Kasumi-1 (cell line): ENCODE measurements at places on chromosomes 2 and 18.

GRCh38 chr2:239607517-239608191 lies 206.8 kb upstream of the HDAC4 start:
- no peak for DNase-seq

GRCh38 chr2:169107645-169108044 lies 38.3 kb downstream of the DHRS9 start:
- DNase-seq: peak; percentile 28

DNA sequence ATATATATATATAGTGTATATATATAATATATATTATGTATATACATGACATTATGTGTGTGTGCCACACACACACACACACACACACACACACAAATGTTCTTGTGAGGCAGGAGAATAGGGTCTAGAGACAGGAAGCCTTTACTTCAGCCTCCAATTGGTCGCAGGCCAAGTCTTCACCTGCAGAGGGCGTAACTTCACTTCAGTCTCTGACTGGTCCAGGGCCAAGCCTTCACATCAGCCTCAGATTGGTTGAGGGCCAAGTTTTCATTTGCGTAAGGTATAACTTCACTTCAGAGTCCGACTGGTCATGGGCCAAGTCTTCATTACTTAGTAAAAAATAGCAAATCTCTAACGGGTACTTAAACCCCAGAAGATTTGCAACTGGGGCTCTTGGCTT lies 13.2 kb upstream of the SS18 start:
- DNase-seq: no peak

- DNase-seq: no peak
These were observed 69.7 kb downstream of the TPO start for GRCh38 chr2:1482981-1483380.

DNA sequence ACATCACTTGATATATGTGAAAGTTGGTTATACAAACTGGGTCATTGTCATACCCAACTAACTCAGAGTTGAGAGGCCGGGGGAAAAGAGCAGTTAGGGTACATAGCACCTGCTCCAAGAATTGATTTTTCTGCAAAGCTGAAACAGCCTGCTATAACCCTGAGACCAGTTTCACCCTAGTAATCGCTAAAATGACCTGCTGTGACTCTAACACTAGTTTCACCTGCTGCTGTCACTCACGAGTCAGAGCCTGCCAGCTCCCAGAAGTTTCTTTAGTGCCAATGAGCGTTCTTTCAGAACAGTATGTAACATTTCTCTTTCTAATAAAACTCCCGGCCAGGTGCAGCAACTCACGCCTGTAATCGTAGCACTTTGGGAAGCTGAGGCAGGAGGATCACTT lies 28.0 kb downstream of the SRSF7 start:
- DNase-seq: no peak

- DNase-seq: no peak
These were observed 465.9 kb downstream of the EPHA4 start for GRCh38 chr2:221106241-221106640.

DNA sequence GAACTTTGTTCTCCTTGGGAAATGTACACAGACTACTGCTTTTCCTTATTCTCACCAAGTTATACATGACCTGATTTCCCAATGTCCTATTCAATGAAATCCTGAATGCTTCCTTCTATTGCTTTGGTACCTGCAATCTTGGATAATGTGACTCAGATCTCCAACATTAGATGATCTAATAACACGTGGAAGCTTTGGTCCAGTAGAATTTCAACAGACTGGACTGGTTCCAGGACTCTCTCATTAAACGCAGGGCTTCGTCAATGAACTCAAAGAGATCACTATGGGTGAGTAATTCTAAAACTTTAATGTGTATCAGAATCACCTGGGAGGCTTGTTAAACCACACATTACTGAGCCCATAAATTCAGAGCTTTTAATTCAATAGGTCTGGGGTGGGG lies 413.6 kb upstream of the KCNH7 start:
- DNase-seq: no peak

DNA sequence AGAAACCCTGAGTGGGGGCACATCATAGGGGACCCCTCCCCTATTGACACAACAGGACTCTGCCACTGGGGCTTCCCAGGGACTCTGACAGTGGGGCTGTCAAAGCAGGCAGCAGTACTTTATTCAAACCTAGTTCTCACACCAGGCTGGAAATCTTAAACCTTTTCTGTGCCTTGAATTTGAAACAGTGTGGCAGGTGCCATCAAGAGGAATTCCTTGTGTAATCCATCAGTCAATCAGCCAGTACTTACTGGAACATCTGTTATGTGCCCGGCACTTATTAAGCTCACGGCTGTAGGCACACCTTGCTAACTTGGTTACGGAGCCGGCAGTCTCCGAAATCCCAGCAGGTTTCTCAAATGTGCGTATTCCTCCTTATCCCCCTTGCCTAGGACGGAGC lies 12.0 kb downstream of the GLI2 start:
- no peak for DNase-seq

- no peak for DNase-seq
These were observed 26.8 kb downstream of the YES1 start for GRCh38 chr18:785242-785641.

DNA sequence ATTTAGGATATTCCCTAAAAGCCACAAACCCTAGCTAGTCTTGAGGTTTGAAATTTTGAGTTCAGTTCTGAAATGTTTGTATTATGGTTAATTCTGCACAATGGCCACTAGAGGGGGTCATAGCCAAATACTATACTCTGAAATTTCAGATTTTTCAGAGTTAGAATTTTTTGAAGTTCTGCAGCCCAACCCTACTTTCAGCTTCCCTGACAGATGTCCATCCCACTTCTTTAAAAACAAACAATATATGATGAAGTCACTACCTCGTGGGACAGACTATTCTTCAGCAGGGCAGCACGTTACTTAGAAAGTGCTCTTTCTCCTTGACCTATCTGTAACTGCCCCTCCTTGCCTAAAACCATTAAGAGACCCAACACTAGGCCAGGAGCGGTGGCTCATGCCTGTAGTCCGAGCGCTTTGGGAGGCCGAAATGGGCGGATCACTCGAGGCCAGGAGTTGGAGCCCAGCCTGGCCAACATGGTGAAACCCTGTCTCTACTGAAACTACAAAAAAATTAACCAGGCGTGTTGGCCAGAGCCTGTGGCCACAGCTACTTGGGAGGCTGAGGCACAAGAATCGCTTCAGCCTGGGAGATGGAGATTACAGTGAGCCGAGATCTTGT lies 48.2 kb upstream of the PAPOLG start:
- DNase-seq: peak; percentile 72

DNA sequence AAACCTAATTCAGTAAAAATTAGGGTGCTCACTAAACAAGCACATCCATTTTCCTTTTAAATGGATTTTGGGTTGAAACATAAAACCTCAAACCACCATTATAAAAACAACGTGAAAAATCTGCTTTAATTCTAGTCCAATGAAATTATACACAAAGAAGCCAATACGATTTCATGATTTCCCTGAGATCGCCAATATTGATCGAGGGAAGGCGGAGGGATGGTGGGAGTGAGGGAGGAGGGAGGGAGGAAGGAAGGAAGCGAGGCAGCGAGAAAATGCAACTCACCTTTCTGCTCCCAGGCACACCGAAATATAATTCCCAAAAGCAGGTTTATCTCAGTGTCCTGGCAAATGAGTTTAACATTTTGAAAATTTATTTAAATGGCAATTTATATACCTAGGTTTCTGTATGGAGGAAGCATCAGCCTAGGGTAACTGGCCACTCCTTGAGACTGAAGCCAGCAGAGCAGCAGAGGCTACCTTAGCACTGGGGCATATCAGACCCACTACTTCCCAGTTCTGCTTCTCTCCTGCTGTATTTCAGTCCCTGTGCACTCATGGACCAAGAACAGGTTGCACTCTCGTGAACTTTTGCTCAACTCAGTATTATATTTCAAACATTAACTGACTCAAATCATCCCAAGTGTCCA lies 2.3 kb upstream of the ONECUT2 start:
- DNase-seq: no peak

- no peak for DNase-seq
These were observed 47.8 kb upstream of the CREB1 start for GRCh38 chr2:207481924-207482323.

GRCh38 chr2:20052229-20052851 lies 912 bp upstream of the LAPTM4A start:
- no peak for DNase-seq

DNA sequence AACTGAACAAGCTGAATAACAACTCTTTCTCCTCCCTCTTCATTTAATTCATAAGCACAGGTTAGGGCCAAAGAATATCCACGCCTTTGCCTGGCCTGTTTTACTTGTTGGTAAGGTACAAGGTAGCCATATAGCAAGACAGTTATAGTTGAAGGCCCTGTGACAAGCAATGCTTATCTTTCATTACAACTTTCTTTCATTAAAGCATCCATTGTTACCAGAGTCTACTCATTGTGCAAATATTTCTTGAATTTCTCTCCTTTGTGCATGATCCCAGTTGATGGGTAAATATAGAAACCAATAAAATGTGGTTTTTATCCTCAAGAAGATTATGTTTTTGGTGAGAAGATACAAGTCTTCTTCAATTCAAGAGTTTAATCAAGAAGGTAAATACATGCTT lies 140.2 kb downstream of the UBE2E3 start:
- DNase-seq: no peak

- no peak for DNase-seq
These were observed 116.8 kb upstream of the ODC1 start for GRCh38 chr2:10564876-10565445.

- DNase-seq: no peak
These were observed 58.3 kb downstream of the CCDC150 start for GRCh38 chr2:196697825-196698224.

- DNase-seq: no peak
These were observed 1379.1 kb upstream of the CDH2 start for GRCh38 chr18:29556070-29556469.

DNA sequence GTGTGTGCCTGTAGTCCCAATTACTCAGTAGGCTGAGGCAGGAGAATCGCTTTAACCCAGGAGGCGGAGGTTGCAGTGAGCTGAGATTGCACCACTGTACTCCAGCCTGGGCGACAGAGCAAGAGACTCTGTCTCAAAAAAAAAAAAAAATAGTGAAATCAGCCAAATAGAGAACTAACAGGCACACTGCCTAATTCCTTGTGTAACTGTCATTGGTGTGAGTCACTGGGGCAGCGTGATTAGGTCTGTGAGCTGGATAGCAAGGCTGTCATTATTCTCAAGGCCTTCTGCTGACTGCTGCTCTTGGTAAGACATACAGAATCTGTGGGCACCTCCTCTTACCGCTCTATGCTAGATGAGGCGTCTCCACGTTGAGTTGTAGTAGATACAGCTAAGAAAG lies 270.3 kb downstream of the NEDD4L start:
- peak; percentile 15 for DNase-seq

- no peak for DNase-seq
These were observed 80.4 kb downstream of the MYOM1 start for GRCh38 chr18:3139406-3139805.

GRCh38 chr2:119205001-119205706 lies 18.5 kb upstream of the STEAP3 start:
- no peak for DNase-seq

DNA sequence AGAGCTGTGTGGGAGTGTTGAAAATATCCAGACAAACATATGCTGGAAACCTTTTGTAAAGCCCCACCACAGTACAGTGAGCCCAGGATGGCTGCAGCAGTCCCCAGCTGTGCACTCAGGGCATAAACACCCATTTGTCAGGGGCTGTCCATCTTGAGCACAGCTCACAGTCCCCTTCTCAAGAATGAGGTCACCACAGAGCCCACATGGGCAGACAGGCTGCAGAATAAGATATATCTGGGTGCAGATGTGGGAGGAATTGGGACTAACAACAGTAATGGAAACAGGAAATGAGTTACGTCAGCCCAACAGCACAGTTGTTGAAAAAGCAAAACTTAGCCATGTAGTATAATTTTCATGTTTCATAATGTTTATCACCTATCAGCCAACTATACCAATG lies 219.6 kb downstream of the ETAA1 start:
- peak; percentile 9 for DNase-seq

GRCh38 chr18:50700245-50701165 lies 119.3 kb downstream of the MRO start:
- no peak for DNase-seq

- DNase-seq: no peak
These were observed 127.5 kb downstream of the NFATC1 start for GRCh38 chr18:79523206-79523735.

DNA sequence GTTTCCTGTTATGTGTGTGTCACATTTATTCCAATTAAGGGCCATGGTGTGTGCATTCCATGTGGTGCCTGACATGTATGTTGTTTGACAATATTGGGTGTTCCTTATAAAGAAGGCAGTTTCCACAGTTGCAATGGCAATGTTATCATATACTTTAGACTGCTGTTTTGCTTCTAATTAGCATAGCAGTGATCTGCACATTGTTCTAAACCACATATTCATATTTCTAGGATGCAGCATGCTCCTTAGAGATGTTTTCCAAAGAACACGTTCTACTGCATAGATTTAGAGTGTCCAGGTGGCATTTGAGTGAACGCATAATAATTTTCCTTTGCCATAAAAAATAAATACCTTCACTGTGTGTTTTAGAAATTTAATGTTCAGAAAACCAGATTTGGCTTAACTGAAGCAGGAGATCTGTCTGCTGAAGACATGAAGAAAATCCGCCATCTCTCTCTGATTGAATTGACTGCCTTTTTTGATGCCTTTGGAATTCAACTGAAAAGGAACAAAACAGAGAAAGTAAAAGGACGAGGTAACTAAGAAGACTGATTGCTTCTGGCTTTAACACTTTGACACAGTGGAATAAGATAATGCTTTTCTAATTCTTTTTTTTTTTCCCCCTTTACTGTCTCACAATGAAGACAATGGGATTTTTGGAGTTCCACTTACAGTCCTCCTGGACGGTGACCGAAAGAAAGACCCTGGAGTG lies 143.7 kb downstream of the ARHGAP28 start:
- no peak for DNase-seq

DNA sequence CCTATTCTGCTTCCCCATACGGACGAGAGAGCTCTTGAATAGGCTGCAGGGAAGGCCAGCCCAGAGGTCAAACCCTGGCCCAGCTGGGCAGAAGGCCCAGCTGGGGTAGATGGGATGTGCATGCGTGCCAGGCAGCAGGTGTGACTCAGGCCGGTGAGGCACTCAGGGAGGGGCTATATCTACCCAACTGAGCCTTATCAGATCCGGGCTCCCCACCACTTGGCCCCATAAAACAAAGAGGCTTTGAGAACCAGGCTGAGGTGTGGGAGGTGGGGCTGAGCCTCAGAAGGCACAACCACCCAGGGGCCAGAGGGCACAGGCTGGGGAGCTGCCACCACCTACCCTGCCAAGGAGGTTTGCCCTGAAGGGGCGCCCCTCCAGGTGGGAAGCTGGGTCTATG lies 8.0 kb upstream of the CFAP65 start:
- no peak for DNase-seq

DNA sequence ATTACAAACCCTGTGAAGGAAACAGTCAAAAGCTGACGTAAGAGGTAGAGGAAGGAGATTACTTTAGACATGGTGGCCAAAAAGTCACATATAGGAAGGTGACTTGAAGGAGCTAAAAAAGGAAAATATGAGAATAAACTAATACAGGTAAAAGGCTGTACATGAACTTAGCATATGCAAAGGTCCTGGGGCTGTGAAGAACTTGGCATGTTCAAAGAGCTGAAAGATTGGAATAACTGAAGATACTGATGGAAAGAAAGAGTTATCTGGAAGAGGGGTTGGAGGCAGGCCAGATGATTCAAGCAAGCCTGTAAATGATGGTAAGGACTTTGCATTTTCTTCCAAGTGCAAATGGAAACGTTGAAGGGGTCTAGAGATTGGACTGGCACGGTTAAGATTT lies 13.2 kb downstream of the IL36A start:
- no peak for DNase-seq

GRCh38 chr2:112317303-112318158 lies 42.1 kb downstream of the ZC3H6 start:
- DNase-seq: no peak

- no peak for DNase-seq
These were observed 483.8 kb upstream of the REG3G start for GRCh38 chr2:78541451-78542267.
